ENCODE measurements at places on chromosomes 7 and 10. TPM values are rescaled to one million over a fixed set of nuclear protein-coding genes. Genes with fewer than 3 reads are reported as not detected.

The DLX6 gene
- not detected for total RNA-seq

The MSMB gene
- not detected for total RNA-seq

The TLX1 gene
- not detected for total RNA-seq

The PLAC9 gene
- not detected for total RNA-seq

The AKR1E2 gene
- 5.1 TPM for total RNA-seq

The KCND2 gene
- total RNA-seq, result not detected

The GBX1 gene
- total RNA-seq, result not detected

The CEP41 gene
- 26.5 TPM for total RNA-seq

The AVL9 gene
- total RNA-seq, result 59.9 TPM

- DNase-seq, result peak; percentile 43
These were observed 4.9 kb upstream of the SLC29A3 start for GRCh38 chr10:71314028-71314693.

DNA sequence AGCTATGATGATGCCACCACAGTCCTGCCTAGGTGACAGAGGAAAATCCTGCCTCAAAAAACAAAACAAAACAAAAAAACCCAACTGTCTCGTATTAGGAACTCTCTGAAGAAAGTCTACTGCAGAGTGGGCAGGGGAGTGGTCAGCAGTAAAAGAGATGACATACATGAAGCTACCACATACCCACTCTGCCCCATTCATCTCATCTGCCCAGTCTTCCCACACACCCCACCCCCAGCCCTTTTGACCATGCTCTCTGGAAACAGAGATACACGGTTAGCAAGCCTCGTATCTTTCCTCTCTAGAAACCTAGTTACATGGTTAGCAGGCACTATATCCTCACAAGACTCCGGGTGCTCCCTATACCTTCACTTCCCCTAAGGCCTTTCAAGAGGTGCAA lies 8.3 kb downstream of the SLC37A3 start:
- no peak for DNase-seq

DNA sequence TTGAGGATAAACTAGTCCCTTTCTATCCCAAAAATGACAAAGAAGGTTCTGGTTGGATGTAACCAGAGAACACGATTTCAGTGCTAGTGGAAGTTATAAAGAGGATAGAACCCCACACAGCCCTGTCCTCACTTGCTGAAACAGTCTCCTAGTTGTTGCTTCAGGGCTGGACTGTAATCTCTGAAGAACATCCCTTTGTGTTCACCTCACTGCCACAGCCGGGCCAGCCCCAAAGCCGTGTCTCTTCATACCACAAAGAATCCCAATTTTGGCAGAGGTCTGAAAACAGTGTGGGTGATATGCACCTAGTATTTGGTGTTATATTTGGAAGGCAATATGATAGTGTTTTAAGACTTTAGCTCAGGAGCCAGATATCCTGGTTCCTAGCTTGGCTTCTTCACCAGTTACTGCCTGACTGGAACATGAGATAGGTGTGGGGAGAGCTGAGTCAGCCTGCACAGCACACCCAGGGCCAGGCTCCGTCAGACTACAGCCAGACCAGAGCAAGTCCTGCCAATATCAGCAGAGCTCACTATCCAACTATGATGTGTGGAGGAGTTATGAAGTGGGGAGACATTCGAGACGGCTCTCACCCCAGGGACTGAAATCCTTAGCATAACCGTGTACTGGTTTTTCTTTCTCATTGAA lies 21.2 kb downstream of the CYP3A4 start:
- no peak for DNase-seq

DNA sequence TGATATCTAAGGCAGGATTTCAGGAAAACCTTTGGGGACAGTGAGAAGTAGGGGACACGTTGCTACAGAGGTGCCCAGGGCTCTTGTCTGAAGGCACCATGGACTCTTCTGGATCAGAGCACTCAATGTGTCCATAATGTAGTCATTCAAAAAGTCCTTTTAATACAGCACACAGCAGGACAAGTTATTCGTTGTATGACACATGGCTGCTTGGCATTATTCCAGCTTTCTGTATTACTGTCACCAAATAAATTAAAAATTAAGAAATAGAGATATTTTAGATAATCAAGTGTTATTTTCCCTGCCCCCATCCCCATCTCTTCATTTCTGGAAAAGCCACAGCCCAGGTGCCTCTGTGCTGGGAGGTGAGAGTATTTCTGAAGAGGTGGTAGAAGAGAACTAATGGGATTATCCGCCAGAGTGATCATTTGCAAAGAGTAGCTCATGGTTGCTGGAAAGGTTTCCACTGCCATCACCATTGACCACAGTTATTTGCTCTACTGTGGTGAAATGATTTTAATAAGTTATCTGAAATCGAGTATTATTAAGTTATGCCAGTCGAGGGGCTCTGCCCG lies 83.0 kb downstream of the CXCL12 start:
- DNase-seq, result no peak

DNA sequence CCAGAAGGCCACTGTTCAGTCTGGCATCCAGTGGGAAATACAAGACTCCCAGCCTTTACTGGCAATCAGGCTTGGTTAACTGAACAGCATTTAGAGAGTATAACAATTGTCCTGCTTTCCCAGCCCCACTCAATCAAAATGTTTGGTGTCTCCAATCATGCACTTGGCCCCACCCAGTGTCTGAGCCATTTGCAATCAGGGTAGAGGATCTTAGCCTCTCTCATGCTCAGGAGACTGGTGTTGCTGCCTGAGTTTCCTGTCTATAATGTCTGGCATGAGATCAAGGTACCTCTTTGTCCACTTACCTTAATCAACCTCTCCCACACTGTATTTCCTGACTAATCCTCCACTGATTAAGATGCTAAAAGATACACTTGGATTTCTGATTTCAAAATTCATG lies 290.2 kb upstream of the GHITM start:
- DNase-seq, result no peak

GRCh38 chr10:103829838-103830465 lies 25.4 kb downstream of the SH3PXD2A start:
- no peak for DNase-seq

DNA sequence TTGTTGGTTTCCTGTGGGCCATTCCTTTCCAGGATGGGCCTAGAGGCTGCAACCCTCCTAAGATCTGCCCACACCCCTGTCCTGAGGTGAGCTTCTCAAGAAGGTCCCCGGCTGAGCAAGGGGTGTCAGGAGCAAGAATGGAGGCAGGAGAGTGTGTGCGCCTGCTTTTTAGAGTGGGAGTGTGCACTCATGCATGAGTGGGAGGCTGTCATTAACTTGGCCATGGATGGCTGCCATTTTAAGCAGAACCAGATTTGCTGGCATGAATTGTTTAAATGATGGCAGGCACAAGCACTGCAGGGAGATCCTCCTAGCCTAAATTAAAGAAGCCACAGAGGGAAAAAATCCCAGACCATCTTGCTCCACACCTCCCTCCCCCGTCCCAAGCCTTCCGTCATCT lies 2.9 kb upstream of the SGPL1 start:
- no peak for DNase-seq

DNA sequence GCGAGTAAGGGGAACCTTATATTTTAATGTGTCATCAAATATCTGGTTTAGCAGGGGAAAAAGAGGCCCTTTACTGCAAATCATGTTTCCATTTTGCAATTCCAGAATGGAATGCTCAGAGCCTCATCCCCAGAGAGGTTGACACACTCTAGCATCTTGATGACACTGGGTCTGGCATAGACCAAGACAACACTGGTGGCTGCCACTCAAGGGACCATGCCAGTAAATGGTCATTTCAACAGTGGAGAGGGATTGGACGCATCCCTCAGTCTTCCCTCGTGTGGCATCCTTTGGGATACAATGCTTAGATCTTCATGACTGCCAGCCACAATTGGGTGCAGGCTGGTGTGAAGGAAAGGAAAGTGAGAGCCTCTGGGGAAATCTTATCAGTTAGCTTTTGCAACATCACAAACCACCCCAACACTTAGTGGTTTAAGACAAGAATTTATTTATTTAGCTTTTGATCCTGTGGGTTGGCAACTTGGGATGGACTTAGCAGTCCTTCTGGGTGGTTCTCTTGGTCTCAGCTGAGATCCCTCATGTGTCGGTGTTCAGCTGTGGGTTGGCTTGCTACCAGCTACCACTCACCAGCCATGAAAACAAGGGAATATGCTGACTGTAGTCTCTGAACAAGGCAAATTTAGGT lies 21.6 kb downstream of the TACC2 start:
- DNase-seq, result no peak

DNA sequence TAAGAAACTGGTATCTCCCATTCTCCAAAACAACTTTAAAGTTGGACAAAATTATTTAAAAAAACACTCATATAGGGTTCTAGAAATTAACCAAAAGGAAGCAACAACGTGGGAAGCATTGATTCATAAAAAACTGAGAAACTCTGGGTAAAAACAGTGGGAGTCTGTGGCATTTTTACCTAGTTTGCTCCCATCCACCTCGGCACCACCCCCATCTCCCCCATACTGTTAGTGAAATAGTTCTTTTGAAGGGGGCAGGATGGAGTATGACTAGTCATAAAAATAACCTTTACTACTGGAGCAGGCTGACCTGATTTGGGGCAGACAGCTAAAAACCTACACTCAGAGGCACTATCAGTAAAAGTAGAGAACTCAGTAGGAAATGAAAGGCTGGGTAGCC lies 123.2 kb downstream of the AVL9 start:
- no peak for DNase-seq

GRCh38 chr7:131072505-131073091 lies 255.1 kb upstream of the MKLN1 start:
- no peak for DNase-seq

GRCh38 chr10:7383442-7383841 lies 27.4 kb downstream of the SFMBT2 start:
- no peak for DNase-seq

DNA sequence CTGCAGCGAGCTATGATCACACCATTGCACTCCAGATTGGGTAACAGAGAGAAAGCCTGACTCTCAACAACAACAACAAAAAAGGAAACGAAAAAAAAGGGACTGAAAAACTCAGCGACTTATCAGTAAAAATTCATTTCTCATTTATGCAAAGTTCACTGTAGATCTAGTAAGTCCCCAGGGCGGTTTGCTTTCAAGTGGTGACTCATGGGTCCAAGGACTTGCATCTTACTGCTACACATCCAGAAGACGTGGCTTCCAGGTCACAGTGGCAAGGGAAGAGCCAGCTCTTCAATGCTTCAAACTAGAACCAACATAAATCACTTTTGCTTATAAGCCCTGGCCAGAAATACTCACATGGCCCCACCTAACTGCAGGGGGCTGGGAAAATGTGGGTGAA lies 178.3 kb upstream of the AUTS2 start:
- DNase-seq, result no peak

GRCh38 chr10:73113551-73113950 lies 3.3 kb downstream of the NUDT13 start:
- DNase-seq, result no peak

DNA sequence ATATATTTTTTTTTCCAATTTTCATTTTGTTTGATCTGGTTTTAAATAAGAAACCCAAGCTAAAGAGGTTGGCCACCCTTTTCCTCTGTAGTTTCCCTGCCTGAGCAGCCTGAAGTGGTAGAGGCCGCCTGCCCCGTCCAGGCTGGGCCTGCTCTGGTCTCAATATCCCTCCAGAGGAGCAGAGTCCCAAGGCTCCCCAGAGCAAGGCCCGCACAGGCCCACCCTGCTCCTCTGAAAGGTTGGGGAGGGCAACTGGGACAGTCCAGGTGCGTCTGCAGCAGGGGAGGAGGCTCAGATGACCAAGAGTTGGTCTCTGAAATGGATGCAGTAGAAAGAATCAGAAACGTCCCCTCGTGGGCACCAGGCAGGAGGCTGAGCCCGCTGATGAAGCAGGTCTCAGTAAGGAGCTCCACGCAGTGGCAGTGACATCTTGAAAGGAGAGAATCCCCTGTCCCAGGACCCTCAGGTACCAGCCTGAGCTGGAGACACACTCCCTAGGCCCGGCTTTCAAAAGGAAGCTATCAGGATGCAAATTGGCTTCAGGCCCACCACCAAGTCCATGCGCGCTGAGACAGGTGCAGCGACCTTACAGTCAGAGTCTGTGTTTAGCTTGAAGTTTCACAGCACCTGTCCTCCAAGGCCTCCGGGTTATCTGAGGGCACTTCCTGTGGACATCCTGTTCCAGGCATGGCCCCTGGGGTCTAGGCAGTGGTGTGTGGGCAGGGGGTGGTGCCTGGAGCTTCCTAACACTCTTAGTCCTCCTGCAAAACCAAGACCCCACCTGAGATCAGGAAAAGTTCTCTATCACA lies 37.7 kb downstream of the EN2 start:
- no peak for DNase-seq

DNA sequence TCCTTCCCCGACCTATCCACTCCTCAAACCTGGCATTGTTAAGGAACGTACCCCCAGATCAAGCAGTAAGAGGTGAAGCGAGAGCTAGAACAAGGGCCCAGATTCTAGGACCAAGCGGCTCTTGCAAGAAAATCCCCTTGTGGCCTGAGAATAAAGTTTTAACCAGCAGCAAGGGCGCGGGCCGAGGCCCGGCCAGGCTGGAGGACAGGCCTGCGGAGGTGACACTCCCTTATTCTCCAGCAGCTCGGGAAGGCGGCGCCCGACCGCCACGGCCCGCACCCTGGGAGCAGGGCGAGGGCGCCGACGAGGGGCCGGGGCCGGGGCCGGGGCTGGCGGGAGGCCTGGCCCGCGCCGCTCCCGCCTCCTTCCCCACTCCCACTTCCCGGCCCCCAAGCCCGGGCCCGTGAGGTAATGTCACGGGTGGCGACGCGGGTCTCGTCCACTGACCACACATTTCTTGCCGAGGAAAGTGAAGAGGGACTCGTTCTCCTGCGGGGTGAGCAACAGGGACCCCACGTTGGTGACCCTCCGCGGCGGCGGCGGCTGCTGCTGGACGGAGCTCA lies 551 bp downstream of the WASL start:
- DNase-seq, result peak; percentile 41

DNA sequence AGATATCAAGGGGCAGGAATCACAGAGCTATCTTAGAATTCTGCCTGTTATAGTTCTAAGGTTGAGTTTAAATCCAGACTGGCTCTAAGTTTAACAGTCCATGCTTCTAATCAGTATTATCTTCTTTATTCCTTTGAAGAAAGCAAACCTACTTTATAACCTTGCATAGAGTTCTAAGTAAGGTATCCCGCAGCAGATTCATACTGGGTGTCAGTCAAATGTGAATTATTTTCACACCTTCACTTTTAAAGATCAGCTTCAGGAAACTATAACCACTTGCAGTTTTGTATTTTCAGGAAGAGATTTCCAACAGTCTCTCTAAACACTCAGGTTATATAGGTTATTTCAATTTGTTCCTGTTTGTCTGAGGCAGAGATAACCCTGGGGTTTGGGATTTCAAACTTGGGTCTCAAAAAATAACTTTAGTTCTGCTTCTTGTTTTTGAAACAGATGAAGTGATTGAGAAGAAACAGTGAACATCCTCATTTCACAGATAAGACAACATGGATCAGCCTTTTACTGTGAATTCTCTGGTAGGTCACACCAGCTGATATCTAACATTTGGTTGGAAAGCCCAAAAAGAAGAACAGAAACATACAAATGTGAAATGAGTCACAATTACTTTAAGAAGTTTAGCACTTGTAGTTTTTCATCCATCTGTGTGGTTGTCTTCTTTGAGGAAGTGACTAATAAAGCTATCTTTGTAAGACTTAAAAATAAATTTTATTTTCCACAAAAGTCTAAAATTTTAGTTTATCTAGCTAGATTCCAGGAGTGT lies 21.4 kb downstream of the STAMBPL1 start:
- no peak for DNase-seq

- no peak for DNase-seq
These were observed 46.9 kb upstream of the MKRN1 start for GRCh38 chr7:140526214-140526613.

GRCh38 chr10:88954458-88955083 lies 2.0 kb upstream of the ACTA2 start:
- no peak for DNase-seq

Data from activated naive CD8-positive, alpha-beta T cell treated with anti-CD3 and anti-CD28 coated beads for 36 hours (primary cell).